Articular chondrocyte of knee joint (primary cell): ENCODE measurements at places on chromosomes 1 and 21. TPM values are rescaled to one million over a fixed set of nuclear protein-coding genes. Genes with fewer than 3 reads are reported as not detected.

AMPD1 gene
- total RNA-seq = not detected in 2 replicates

NTNG1 gene
- 0.26 and 2.7 TPM in 2 replicates for total RNA-seq

SLAMF8 gene
- total RNA-seq = 0.11 TPM in 1 of 2 replicates, not detected in the other

UBL4B gene
- 0.13 and 0.32 TPM in 2 replicates for total RNA-seq

SPATA46 gene
- not detected in 2 replicates for total RNA-seq

CACNA1E gene
- under 0.01 TPM in 1 of 2 replicates, not detected in the other for total RNA-seq

CD160 gene
- 0.13 TPM in 1 of 2 replicates, not detected in the other for total RNA-seq

CLCA1 gene
- total RNA-seq = not detected in 2 replicates

TACSTD2 gene
- total RNA-seq = 0.52 and 1.5 TPM in 2 replicates

NAV1 gene
- 86.9 and 102 TPM in 2 replicates for total RNA-seq

FCRL1 gene
- not detected in 2 replicates for total RNA-seq
